Astrocyte (in vitro differentiated cells and primary cell): ENCODE measurements at places on chromosomes 12 and 14.

DNA sequence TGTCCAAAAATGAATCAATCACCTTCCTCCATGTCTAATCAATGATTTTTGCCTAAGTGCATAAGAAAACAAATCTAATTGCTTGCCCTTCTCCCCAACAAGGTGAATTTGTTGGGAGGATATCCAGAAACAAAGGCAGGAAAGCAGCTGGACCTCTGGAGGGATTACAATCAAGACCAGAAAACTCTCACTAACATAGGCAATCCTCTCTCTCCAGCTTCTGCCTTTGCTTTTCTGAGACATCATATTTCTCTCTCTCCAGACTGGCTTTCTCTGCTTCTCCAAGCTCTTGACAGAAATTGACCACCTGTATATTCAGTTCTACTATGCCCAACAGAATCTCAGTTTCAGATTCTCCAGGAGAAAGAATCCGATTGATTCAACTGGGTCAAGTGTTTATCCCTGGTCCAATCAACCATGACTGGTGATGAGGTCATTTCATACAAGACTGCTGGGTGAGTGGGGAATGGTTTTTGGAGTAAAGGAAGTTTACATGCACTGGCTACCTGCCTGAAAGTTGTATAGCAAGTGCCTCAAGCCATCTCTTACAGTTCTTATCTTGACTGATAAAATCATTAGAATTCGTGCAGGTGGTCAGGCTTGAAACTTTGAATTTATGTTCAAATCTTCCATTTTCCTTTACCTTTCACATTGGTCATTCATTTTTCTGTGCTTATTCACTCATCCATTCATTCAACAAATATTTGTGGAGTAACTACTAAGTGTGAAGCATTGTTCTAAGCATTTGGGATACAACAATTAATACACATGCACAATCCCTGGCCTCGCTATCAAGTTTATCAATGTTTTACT is 22.2 kb upstream of the CFAP54 start:
- peak; percentile 55 for DNase-seq

DNA sequence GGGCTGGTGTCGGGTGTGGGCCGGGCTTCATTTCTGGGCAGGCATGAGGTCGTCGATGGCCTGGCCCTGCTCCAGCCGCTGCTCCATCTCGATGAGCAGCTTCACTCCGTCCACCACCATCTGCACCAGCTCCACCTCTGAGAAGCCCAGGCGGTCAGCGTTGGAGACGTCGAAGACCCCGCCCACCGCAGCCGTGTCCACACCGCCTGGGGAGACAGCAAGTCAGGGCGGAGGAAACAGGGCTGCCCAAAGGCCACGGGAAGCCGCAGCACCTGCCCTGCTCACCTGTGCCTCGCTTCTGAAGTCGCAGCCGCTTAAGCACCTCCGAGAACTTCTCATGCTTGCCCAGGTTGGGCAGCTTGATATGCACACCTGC is 2.8 kb downstream of the CKB start:
- no peak for DNase-seq

DNA sequence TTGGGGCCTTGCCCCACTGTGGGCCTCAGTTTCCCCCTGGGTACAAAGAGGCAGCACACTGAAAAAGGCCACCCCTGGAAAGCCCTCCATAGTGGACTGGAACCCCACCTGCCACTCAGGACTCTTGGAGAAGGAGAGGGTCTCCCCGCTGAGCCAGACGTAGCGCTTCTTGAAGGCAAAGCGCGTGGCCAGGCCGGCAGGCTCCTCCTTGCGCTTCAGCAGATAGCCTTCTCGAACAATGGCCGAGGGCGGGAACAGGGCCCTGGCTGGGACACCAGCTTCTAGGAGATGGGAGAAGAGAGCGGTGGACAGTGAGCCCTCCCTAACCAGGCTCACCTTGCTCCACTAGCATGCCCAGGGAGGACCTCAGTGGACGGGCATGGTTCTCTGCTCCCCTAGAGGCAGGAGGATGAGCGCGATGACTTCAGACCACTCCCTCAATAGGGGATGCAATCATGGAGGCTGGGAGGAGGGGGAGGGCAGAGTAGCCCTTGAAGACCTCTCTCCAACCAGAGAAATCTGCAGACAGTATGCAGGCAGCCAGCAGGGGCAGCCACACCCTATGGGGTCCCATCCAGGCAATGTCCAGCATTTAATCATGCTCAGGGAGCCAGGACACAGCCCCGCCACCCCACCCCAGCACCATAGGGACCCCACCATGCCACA is 29.8 kb downstream of the RASAL1 start:
- DNase-seq, result no peak

- no peak for DNase-seq
Observed at GRCh38 chr12:26182377-26182776, 13.0 kb upstream of the SSPN start.

GRCh38 chr14:70514168-70515069 is 20.4 kb downstream of the ADAM20 start:
- DNase-seq, result no peak

DNA sequence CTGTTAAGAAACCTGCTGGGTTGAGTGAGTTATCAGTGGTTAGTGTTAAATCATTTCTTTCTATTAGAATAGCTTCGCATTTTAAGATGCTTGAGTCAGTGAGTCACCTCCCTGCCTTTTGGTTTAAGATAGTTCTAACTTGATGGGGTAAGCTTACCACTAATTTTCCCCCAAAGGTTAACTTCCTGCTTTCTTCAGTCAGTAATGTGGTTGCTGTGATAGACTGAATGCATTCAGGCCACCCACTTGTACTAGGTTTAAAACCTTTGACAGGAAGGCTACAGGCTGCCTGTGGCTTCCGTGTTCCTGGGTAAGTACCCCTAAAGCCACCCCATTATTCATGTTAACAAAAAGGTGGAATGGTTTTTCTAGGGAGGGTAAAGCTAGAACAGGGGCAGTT is 25.3 kb downstream of the CLEC2A start:
- no peak for DNase-seq

- DNase-seq, result no peak
Observed at GRCh38 chr12:83158613-83159207, 472.0 kb downstream of the TMTC2 start.
